Suprapubic skin (tissue), 4 donors: ENCODE measurements at places on chromosomes 7 and 10.
A peak's percentile ranks its signal among the peaks of the same experiment; 100 is the strongest.

DNA sequence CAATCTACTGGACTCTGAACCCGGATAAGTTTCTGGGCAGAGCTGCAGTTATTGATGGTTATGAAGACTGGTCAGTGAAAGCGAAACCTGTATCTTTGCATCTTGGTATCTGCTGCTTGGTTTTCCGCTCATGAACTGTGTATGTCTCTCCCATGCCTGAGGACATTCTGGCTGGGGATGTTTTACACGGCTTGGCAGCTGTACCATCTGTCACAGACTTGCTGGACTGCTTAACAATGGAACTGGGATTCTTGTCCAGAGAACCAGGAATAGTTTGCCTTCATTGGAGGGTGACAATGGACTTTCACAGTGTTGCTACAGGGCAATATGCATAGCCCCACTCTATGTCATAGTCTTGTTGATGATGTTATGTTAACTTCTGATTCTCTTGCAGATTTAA, 119.9 kb upstream of the TMEM106B start:
- no peak overlapping the region for H3K4me3 ChIP-seq
- H3K27ac ChIP-seq = no peak overlapping the region
- no peaks in the 10 kb centered on the region for H3K36me3 ChIP-seq
- DNase-seq = no peak

DNA sequence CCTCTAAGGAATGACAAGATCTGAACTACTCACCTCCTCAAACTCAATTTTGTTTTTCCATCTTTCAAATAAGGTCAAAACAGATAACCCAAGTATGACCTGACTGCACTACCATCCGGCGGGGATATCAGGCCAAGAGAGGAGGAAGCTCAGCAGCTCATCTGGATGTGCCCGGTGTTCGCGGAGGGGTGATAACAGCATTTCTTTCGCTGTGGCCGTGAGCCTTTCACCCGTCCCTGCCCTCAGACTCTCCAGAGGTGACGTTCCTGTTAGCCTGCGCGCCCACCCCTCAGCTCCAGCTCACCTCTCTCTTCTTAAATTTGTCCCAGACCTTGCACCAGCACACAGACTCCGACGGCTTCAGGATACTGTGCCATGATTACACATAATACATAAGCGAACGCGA, 526 bp downstream of the ZNF248 start:
- H3K27ac ChIP-seq = peak overlapping the region; percentile 100
- no peak for DNase-seq
- H3K4me1 ChIP-seq = peaks cover 28% of the 10 kb centered on the region
- no peaks in the 10 kb centered on the region for H3K27me3 ChIP-seq
- H3K4me3 ChIP-seq = peak overlapping the region; percentile 91
- H3K36me3 ChIP-seq = no peaks in the 10 kb centered on the region

GRCh38 chr7:34260279-34260678, 354.9 kb downstream of the BMPER start:
- H3K27ac ChIP-seq = no peak overlapping the region
- no peak for DNase-seq
- H3K4me1 ChIP-seq = no peaks in the 10 kb centered on the region
- no peaks in the 10 kb centered on the region for H3K27me3 ChIP-seq
- H3K4me3 ChIP-seq = no peak overlapping the region

DNA sequence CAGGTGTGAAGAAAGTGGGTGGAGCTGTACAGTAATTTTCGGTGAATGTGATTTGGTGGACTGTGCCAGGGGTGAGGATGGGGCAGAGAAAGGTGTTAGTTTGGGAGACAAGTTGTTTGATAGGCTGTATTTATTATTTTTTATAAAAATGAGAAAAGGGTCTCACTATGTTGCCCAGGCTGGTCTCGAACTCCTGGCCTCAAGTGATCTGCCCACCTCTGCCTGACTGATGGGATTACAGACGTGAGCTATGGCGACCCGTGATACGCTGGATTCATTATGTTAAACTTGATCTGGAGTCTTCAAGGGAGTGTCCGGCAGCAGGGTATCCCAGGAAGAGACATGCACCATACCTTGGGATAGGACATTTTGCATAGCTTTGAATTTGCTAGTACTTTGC, 1.3 kb downstream of the KAT6B start:
- H3K4me3 ChIP-seq = peak overlapping the region; percentile 70
- peaks cover 36% of the 10 kb centered on the region for H3K4me1 ChIP-seq
- no peaks in the 10 kb centered on the region for H3K36me3 ChIP-seq
- no peaks in the 10 kb centered on the region for H3K27me3 ChIP-seq
- H3K27ac ChIP-seq = no peak overlapping the region
